ENCODE measurements at places on chromosomes 7 and 10.
A peak's percentile ranks its signal among the peaks of the same experiment; 100 is the strongest.

DNA sequence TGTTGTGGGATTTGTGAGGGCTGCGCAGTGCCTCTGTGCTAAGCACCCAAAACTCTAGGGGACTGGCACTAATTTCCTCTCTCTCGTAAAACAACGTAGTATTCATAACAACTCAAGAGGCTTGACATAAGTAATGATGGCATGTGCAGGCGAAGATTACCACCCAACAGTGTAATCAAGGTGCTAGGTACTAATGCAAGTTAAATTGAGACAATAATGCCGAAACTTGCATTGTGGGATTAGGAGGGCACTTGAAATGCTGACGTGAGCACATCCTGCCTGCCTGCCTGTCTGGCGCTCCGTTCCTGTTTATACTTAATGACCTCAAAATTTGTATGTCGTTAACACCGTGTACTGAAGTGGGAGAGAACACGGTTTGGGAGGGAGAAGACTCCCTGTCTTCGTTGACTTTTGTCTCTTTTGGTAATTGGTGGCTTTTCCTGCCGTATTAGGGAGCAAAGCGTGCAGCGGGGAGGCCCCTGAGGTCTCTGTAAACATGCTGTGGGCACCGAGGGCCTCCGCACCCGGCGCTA, 139.0 kb downstream of the MGMT start:
- DNase-seq = no peak

DNA sequence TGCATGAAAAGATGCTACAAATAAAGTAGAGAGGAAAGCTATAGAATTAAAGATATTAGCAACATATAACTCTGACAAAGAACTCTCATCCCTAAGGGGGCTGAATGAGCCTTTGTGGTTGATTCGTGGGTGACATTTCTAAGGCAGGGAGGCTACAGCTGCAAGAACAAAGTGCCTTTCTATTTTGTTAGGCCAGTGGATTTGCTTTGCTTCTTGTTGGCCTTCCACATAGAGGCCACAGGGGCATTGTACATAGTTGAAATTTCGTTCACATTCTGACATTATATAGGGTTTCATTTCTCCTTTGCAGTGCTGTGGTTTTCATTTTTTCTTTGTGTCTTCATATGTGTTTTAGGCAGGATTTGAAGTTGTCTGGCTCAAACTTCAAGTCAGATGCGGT, 819.2 kb upstream of the C7orf33 start:
- DNase-seq = no peak

DNA sequence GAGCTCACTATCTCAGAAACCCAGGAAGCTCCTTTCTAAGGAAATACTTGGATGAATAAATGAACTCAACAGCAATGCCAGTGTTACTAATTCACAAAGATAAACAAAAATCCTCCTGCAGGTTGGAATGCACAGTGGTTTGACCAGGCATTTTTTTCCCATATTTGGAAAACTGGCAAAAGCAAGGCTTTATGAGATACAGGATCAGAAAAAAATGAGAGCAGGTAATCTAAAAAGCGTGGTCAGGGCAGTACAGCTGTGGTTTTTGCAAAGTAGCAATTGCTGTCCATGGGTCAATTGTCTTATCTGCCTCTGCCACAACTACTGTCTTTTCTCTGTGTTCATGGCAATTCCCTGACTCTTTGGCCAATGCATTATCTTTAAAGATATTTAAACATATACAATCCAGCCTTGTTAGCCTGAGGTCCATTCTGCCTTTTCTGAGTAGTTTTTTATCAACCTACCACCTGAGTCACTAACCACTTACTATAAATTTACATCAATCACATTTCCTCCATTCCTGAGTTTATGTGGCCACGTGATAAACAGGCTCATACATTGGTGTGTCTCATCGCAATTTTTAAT, 564.5 kb upstream of the IGFBP3 start:
- DNase-seq = peak; percentile 79

GRCh38 chr10:128875030-128875744, 591.9 kb upstream of the MGMT start:
- DNase-seq = no peak

GRCh38 chr7:144622745-144623144, 213.1 kb downstream of the TPK1 start:
- DNase-seq = no peak

DNA sequence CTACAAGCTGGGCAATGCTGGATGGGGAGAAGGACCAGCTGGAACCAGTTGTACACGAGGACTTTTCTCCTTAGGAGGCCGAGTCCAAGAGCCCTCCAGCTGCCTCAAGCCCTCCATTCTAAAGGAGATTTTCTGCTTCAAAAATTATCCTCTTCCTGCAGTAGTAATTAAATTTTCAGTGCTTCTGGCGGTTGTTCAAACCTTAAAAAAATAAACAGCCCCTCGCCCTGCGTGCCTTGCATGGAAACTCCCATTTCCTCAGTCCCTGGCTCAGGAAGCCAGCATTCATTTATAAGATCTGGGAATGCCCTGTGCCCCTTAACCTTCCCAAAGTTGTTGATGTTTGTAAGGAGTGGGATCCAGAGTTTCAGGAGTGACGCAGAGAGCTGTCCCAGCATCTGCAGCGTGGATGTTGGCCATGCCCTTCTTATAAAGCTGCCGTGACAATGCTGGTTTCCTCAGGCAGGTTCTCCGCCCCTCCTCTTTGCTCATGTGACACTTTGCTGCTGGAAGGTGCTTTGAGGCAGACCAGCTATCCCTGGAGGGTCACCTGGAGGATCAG, 24.0 kb upstream of the ACTR3B start:
- DNase-seq = peak; percentile 55

- DNase-seq = no peak
Observed at GRCh38 chr7:118615681-118616080, 391.2 kb downstream of the ANKRD7 start.

DNA sequence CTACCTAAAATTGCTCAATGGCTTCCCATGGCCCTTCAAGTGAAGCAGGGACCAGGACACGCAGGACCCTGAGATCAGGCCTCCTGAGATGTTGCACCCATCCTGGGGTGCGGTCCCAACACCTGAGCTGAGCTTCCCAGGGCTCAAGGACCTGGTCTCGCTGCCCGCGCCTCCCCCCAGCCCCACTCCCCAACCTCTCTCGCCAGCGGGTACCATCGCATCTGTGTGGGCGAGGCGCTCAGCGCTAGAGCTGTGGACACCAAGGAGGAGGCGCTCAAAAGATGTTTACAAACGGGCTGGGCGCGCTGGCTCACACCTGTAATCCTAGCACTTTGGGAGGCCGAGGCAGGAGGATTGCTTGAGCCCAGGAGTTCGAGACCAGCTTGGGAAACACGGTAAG, 7.4 kb upstream of the CRYGN start:
- DNase-seq = no peak

DNA sequence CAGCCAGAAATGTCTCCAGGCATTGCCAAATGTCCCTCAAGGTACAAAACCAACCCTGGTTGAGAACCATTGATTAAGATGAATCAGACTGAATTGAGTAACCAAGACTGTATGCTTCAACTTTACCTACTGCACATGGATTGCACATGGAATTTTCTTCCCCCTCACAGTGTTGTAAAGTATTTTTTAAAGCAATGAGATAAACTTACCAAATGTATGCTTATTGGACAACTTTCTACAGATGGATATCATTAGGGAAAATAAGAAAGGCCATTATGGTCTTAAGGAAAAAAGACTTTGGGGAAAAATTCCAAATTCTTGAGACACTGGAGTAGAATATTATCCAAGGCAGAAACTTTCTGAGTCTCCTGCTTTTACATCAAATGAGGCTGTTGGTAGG, 20.9 kb upstream of the MTPN start:
- DNase-seq = no peak

DNA sequence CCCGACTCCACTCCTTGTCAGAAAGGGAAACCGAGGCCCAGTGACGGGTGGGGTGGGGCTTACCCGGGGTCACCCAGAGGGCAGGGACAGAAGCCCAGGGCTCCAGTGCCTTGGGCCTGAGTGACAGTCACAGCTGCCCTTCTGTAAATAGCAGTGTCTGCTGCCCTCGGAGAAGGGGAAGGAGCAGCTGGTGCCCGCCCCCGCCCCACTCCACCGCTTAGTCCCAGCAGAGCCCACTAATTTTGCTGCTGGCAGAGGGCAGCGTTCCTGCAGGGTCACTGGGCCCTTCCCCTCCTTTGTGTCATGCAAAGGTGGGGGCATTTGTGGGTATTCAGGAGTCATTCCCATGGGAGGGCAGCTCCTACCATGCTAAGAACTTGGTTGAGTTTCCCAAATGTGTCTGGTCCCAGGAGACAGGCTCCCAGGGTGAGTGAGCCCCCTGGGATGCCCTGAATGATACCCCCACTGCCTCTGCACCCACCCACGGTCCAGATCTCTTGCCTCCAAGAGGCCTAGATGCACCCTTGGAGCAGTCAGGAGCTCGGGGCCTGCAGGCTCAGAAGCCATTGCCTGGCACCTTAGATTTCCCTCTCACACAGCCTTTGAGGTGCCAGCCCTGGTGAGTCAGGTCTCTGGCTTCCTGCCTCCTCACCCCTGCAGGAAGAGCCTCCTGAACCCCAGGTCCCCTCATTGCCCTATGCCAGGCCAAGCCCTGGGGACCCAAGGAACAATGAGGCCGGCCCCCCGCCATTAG, 17.2 kb downstream of the SH2B2 start:
- DNase-seq = no peak

DNA sequence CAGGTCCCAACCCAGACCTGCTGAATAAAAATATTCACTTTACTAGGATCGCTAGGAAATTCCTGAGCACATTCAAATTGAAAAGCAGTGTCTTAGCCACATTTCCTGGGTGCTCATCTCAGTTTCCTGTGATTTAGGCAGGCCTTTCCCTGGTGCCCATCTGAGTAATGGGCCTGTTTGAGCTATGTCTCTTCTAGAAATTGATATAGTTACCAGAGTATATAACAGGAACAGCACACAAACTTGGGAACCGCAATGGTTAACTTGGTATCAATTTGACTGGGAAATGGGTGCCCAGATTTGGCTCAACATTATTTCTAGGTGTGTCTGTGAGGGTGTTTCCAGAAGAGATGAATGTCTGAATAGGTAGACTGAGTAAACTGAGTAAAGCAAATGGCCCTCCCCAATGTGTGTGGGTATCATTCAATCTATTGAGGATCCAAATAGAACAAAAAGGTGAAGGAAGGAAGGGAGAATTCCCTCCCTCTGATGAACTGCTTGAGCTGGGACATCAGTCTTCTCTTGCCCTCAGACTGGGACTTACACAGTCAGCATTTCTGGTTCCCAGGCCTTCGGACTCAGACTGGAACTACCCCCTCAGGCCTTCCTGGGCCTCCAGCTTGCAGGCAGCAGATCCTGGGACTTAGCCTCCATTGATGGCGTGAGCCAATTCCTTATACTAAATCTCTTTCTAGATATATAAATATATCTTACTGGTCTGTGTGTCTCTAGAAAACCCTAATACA, 99.1 kb downstream of the CCDC71L start:
- DNase-seq = no peak

DNA sequence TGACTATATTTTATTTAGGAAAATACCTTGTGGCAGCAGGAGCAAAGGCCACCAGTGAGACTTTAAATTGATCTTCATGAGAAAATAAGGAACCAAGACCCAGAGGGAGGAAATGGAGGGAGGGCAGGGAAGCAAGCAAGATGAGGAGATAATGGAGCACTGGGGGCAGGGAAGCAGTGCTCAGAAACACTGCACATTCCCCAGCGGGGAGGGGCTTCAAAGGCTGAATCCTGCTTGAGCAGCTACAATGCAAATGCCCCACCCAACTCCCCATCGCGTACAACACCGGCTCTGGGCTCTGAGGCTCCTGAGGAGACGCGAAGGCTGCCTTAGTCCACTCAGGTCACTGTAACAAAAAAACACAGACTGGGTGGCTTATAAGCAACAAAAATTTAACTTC, 503.8 kb downstream of the GRID1 start:
- DNase-seq = no peak

DNA sequence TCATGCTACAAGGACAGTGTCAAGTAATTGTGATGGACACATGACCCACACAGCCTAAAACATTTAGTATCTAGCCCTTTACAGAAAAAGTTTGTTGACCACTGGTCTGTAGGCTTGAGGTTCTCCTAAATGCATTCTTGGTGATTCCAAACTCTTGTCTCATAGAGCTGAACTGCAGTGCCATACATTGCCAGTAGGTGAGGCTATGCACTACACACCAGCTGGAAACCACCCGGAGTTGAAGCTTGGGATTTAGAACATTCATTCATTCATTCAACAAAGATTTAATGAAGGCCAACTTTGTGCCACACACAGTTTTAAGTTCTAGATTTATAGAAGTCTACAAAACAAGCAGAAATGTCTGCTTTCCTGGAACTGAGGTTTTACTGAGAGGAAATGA, 77.3 kb upstream of the TCF7L2 start:
- DNase-seq = no peak

GRCh38 chr7:3264693-3265339, 36.2 kb upstream of the SDK1 start:
- no peak for DNase-seq

DNA sequence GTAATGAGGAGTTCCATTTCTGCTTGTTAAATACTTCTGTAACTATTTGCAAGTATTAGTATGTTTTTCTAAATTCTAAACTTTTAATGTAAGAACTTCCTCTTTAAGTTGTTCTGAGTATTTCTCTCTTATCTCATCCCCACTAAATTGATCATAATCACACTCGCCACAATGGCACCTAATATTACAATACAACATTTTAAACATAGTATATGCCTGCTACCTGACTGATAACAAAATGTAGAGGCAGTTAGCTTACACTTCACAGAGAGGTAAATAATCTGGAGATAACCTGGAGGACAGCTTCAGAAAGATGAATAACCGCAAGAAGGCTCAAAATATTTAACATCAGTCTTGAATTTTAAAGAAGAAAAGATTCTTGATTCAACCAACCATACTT, 48.6 kb downstream of the HIBADH start:
- DNase-seq = no peak

- peak; percentile 7 for DNase-seq
Observed at GRCh38 chr7:155166108-155166507, 96.0 kb downstream of the HTR5A start.

DNA sequence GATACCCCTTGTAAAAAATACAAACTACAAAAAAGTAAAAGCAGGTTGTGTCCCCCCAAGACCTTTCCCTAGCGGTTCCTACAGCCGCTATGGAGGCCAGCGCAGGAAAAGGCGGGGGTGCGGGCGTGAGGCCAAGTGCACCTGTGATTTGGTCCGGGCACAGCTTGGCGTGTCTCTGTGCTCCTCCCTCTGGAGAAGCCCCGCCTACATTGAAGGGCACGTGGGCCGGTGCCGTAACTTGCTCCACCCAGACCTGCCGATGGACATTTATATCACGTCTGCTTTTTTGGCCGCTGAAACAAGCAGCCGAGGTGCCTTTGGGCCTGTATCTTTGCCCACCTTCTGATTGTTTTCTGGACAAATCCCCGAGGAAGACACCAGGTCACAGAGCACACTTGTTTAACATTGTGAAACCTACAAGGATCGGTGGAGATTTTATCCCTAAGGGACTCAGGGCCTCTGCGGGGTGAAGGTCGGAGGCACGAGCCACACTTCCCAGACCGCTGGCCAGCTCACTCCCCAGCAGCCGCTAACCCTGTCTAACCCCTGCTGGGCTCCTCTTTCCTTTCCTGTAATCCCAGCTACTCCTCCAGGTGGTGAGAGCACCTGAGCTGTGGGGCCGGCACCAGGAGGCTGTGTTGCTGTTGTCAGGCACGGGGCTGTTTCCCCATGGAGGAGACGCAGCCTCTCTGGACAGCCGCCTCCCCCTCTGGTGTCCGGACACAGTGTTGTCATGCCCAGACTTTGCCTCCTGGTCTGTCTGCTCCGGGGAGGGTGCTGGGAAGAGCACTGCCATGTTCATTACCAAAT, 18.8 kb upstream of the INPP5A start:
- DNase-seq = no peak

- no peak for DNase-seq
Observed at GRCh38 chr7:98628418-98628817, 11.3 kb downstream of the NPTX2 start.
